Activated naive CD4-positive, alpha-beta T cell treated with anti-CD3 and anti-CD28 coated beads, Interleukin-2, amount 50 U/mL, for 16 hours (primary cell): ENCODE measurements at places on chromosomes 16 and 17.

- no peak for DNase-seq
Measured at GRCh38 chr17:77473615-77474226, 333.0 kb downstream of the SEC14L1 start.

GRCh38 chr16:85544668-85545067 lies 68.5 kb upstream of the GSE1 start:
- no peak for DNase-seq

DNA sequence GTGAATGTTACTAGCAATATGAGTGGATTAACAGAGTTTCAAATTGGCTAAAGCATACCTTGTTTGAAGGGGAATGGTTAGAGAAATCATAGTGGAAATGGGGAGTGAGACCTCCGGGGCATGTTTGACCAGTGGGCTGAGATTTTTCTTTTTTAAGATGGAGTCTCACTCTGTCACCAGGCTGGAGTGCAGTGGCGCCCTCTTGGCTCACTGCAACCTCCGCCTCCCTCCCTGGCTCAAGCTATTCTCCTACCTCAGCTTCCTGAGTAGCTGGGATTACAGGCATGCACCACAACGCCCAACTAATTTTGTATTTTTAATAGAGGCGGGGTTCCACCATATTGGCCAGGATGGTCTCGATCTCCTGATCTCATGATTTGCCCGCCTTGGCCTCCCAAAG lies 9.6 kb downstream of the CDRT15 start:
- no peak for DNase-seq

- DNase-seq, result no peak
Measured at GRCh38 chr16:30535106-30535776, 583 bp upstream of the ZNF747 start.

GRCh38 chr17:50853781-50854180 lies 12.4 kb downstream of the TOB1 start:
- no peak for DNase-seq

DNA sequence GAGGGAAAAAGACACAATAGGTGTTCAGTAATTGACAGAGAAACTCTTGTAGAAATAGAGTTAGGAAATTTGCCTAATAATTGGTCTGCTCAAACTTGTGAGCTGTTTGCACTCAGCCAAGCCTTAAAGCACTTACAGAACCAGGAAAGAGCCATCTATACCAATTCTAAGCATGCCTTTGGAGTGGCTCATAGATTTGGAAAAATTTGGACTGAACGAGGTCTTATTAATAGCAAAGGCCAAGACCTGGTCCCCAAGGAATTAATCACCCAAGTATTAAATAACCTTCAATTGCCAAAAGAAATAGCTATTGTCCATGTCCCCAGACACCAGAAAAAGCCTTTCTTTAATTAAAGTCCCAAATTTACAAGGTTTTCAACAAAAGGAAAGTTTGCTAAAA lies 90.3 kb downstream of the EMP2 start:
- DNase-seq, result no peak

GRCh38 chr17:78360371-78361224 lies 721 bp upstream of the SOCS3 start:
- DNase-seq, result peak; percentile 89

GRCh38 chr17:15502369-15503112 lies 35.1 kb upstream of the CDRT4 start:
- peak; percentile 70 for DNase-seq

DNA sequence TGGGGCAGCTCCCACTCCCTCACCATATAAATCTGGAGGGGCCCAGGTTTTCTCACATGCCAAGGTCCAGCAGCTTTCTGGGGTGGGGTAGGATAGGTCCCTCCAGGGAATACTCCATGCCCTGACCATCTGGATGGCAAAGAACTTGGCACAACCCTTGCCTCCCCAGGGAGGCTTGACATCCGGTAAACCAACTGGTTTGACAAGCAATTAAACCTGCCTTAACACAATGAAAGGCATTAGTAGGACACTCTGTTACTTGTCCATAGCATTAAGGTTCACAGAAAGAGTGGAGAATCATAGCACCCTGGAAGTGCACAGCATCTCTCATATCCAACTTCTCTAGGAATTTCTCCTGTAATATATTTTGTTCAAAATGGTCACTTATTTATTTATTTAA lies 63.9 kb upstream of the MAF start:
- no peak for DNase-seq
